ENCODE measurements at places on chromosomes 3 and 15.

DNA sequence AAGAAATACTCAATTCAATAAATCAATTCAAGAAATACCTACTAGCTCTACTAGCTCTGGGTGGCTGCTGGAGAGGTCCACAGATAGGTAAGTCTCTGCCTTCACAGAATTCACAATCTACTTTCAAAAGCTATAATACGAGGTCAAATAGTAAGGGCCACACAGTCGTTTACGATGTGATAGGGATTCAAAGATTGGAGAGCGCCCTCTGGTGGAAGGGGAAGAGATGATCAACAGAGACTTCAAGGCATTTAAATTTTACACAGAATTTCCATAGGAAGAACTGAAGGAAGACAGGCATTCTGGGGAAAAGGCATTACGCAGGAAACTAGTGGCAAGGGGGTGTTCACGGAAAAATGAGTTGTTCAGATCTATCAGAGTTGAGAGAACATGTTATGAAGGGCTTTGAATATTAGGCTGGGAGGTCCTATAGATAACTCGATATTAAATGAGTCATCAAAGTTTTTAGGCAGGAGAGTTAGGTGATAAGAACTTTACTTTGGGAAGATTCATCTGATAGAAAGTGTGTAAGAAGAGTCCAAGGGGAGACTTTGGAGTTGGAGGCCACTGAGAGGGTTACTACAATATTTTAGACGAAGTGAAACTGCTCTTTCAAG, 128.8 kb downstream of the FRMD5 start:
- peak; percentile 85 for DNase-seq

DNA sequence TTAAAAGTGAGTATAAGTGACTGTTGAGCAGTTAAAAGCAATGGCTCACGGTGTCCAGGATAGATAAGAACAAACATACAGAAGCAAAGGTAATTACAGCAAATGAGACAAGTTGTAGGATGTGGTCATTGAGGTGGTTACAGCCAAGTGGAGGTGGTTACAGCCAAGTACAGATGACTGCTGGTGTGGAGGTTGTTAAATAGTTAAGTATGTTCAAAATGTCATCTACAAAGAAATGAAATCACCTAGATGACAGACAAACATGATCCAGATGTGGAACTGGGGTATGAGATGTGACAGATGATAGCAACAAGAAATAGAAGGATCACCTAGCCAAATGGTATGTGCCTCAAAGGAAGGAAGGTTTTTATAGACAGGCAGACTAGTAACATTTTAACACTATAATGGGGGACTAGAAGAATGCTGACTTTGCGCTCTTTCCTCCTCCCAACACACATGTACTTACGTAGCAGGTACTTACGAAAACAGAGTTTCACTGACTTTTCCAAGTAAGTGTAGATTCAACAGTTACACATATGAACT, 6.8 kb upstream of the ANKRD28 start:
- DNase-seq: no peak

DNA sequence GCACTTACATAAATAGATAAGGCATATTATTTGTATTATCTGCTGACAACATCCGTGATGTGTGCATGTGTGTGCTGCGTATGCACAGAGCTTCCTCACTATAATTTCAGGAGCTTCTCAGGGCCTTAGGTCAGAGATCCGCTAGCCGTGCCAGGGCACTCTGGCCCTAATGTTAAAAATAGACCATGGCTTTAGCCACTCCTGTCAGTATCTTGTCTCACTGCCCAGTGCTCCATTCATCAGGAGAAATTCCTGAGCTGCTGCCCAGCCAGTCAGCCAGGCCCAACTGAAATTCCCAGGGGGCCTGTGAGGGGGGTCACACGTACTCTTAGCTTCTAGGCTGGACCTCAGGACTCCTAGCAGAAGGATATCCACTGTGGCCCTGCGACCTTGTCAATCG, 70.0 kb upstream of the ABHD2 start:
- DNase-seq: no peak

- DNase-seq: peak; percentile 98
Observed at GRCh38 chr15:64387562-64388168, at the start of gene TRIP4. TRIP4 (plus strand) TSS chr15:64387836; CDS start chr15:64387864, 28 bp downstream.

- no peak for DNase-seq
Observed at GRCh38 chr3:120420360-120420759, 30.4 kb downstream of the FSTL1 start.

GRCh38 chr3:35448681-35449080, 190.6 kb upstream of the ARPP21 start:
- no peak for DNase-seq

GRCh38 chr15:93372865-93373223, 283.8 kb upstream of the RGMA start:
- no peak for DNase-seq

DNA sequence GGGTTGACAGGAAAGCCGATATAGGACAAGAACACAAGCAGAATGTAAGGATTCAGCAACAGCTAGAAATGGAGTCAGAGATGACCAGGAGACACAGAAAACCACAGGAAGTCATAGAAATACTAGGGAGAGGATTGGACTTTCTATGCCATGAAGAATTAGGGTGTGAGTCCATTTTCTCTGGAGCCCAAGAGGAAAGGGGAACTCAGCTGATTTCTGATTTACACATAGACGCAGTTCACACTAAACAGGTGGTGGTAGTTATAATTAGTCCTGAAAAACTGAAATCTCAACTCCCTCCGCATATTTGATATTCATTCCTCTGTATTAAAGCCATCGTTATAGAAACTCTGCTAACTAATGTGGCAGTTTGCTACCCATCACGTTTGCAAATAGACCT, 292.7 kb upstream of the STT3B start:
- no peak for DNase-seq

DNA sequence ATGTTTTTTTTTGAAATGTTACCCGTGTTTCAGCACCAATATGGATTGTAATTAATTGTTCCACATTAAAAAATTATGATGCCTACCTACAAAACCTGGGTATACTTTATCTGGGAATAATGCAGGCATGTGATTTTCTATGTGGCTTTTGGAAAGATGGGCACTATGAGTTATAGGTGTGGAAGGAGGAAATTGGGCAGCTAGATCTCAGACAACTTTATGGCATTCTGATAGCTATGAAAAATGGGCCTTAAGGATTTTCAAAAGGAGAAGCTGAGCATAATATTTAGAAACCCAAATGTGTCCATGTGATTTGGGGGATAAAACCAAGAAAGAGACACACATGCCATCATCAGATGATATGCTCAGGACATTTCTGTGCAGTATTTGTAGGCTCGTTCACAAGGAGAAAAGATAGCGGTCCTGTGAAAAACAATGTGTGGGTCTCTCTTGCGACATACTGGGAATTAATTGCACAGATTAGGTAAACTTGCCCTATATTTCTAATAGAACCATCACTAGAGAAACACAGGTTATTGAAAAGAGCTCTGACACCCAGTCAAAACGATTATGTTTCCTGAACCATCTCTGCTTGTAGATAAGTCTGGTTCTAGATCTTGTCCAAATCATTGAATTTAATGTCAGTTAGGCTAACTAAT, 35.3 kb downstream of the ARPP21 start:
- no peak for DNase-seq

- no peak for DNase-seq
Observed at GRCh38 chr15:29849716-29850115, 27.4 kb upstream of the TJP1 start.

DNA sequence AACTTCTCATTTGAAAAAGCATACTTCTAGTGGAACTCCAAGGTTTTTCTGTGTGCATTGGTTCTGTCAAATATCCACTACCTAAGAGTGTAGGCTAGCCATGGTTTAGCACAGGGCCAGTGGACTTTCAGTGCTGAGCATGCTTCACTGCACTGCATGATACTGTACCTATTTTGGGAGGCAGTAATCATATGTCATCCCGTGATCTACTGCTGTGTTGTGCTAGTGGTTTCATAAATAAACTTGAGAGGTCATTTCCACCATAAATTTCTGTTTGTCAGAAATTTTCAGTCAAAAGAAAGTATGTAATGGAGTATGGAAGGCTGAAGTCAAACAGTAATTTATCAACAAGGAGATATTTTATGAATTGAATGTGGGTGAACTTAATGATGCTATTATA, 203.6 kb downstream of the ROBO1 start:
- DNase-seq: no peak

DNA sequence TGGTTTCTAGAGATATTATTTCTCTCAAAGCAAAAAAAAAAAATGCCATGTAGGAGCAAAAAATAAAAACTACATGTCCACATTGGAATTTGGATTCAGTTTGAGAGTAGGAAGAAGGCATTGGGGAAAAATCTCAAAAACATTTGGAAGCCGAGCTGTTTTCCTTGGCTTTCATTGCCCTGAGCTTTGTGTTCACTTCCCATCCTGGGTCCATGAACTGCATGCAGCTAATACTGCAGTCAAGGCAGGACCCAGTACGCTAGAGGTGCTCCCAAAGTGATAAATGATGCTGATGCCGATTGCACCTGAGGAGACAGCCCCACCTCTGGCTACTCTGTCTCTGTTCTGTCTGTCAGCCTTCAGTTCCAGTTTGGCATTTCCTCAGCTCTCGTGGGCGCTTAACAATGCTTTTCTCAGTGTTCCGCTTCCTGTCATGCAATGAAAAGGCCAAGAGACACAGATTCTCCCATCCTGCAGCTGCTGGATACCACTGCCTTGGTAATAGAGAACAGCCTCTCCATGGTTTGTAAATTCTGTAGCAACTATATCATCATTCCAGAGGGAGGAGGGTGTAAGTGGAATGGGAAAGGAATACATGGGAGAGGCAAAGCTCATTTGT, 181.8 kb downstream of the RYR3 start:
- DNase-seq: peak; percentile 22

- no peak for DNase-seq
Observed at GRCh38 chr3:71494212-71494611, 89.3 kb downstream of the FOXP1 start.

DNA sequence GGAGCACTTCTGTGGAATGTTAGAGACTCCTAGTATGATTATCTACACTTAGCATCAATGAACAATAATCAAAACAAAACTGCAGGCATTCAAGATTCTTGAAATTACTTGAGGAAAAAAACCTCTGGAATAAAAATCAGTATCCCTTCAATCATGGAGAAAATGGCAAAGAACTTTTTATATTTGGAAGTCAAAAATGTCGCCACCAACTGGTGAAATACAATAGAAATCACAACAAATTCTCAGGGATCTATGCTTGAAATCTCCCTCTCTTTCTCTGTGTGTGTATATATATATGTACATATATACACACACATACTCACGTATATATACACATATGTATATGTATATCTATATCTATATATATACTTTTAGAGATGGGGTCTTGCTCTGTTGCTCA, 378.9 kb upstream of the ALCAM start:
- no peak for DNase-seq

DNA sequence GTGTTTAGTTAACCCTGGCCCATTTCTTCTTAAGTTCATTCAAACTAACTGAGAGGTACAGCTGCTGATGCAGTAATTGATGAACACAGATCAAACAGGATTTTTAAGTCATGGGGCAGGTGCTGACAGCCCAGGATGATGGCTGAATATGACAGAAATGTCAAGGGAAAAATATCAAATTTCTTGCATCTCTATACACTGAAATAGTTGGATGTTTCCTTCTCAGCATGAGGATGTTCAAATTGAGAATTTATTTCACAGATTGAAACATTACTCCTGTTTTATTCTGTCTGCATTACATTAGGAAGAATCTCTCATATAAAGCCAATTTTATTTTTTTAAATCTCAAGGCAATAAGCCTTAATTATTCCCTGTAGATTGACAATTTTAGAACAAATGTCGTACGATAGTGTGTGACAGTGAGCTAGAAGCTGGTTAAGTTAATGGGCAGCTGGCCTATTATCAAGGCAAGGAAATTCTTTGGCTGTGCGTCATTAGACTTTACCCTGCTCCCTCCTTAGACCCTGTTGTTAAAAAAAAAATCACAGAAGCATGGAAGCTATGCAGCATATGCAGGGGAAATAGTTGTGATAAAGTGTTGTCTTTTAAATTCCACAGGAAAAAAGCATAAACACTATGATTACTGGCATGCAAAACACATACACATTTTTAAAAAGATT, 183.8 kb upstream of the KCNMB2 start:
- peak; percentile 92 for DNase-seq
